ENCODE measurements at places on chromosomes 12 and 14.

DNA sequence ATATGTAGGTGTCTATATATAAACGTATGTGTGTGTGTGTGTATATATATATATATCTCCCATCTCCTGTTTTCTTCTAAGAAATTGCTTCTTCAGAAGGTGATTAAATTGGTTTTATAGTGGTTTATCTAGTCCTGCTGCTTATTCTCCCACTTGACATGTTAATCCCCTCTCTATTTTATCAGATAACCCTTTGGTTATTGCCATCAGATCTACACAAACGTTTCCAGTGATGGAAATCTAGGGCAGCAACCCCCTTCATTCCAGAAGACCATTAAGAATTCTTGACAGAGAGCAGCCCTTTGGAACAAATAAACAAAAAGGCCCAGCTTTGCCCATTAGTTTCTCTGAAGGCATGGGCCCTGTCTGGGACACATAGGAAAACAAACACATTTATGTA, 34.2 kb upstream of the YARS2 start:
- no peak for DNase-seq

GRCh38 chr14:96581026-96581425, 78.8 kb downstream of the PAPOLA start:
- DNase-seq, result no peak

DNA sequence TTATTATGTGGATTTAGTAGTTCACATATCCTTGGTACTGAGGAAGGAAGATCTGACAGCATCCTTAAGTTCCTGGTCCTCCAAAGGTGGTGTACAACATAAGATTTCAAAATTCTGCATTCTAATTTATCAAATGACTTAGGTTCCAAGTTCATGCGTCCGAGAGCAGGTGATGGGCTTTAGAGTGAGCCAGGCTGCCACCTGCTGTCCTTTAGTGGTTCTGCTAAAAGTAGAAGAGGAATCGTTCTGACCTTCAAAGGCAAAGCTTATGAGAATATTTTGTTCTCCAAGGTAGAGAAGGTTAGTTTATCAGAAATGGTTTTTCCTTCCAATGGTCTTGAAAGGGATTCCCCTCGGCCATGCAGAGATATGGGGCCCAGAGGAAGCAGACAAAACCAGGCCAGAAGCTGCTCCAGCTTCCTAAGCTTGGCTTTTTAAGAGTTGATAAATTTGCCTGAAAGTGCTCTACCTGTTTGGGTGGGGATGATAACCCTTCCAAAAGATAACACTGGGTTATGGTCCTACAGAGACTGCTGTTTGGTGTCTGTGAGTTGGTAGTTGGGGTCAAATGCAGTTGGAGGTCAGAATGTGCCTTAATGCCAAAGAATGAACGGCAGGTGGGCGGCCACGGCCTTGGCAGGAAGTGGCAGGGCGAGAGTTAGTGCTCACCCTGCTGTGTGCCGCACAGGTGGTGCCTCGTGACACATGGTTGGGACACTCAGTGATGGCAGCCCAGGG, 29.1 kb upstream of the LRTM2 start:
- DNase-seq, result peak; percentile 67

DNA sequence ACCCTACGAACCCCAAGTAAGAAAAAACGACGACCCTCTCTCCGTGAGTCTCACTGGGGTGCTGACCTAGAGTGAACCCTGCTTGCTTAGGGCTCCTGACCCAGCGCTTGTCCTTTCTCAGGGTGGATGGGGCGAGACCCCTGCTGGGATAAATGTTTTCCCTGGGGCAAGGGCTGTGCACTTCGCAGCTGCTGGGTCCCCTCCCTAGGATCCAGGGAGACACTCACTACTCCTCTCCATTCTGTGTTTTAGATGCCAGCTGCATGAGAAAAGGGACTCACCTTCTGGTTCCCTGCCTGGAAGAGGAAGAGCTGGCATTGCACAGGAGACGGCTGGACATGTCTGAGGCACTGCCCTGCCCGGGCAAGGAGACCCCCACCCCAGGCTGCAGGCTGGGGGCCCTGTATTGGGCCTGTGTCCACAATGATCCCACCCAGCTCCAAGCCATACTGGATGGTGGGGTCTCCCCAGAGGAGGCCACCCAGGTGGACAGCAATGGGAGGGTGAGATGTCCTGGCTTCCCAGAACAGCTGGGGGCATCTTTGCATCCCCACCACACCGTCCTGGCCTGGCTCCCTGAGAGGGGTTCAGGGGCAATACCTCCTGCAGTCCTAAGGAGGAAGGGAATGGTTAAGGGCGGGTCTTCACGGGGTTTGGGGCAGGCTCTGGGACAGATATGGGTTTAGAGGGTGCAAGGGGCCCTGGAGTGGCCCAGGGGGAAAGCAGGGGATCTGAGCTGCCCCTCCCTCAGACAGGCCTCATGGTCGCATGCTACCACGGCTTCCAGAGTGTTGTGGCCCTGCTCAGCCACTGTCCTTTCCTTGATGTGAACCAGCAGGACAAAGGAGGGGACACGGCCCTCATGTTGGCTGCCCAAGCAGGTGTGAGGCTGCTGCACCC, 663 bp downstream of the ANKRD33 start:
- no peak for DNase-seq

DNA sequence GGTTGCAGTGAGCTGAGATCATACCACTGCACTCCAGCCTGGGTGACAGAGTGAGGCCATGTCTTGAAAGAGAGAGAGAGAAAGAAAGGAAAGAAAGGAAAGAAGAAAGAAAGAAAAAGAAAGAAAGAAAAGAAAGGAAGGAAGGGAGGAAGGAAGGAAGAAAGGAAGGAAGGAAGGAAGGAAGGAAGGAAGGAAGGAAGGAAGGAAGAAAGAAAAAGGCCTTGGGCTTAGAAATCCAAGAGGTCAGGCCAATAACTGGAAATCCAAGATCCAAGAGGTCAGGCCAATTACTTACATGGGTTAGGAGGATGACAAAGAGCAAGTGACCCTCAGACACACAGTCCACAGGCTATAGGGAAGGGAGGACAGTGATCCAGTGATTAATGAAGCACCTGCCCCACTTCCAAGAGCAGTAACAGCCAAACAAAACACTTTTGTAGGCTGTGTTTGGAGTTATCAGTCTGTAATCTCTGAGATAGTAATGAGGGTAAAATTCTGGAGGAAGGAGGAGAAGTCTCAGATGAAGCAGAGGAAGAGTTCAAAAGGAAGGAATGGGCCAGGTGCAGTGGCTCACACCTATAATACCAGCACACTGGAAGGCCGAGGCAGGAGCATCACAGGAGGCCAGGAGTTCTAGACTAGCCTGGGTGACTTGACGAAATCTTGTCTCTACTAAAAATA, 32.2 kb upstream of the SPTLC2 start:
- no peak for DNase-seq

DNA sequence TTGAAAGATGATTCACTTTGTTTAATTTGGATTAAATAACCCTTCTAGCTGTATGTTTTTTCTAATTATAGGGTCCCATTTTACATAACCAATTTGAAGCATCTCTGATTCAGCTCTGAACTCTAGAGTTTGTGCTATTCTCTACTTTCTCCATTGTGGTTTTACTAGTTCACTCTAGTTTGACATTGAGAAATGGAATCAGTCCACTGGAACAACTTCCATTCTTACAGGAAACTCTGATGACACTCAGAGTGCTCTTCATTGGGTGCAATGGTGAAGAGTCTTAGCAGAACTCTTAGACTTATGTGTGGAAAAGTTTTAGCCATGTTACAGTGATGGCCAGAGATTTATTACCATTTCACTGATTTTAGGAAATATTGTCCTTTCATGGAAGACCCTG, 140.7 kb downstream of the DYRK2 start:
- DNase-seq, result no peak

GRCh38 chr12:93237235-93237915, 140.3 kb upstream of the NUDT4 start:
- DNase-seq, result no peak

DNA sequence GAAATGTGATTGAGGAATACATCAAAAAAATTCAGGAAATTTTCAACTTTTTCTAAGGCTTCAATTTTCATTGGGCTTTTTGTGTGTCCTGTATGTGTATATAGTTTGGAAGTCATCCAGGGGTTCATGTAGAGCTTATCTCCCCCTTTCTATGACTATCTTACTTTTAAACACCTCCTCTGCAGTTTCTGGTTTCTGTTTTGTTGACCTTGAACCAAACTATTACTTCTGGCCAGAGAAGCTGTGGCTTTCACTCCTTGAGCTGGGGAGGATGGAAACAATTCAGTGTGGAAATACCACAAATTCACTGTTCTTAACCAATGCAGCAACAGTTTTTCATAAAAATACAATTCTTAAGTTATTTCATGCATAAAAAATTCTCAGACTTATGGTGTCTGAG, 613.2 kb upstream of the SEL1L start:
- no peak for DNase-seq

GRCh38 chr12:65567820-65568219, 256.5 kb upstream of the HMGA2 start:
- no peak for DNase-seq

- DNase-seq, result no peak
Observed at GRCh38 chr12:117042862-117043261, 56.4 kb downstream of the TESC start.

- no peak for DNase-seq
Observed at GRCh38 chr12:56872366-56872765, 61.8 kb downstream of the SDR9C7 start.

DNA sequence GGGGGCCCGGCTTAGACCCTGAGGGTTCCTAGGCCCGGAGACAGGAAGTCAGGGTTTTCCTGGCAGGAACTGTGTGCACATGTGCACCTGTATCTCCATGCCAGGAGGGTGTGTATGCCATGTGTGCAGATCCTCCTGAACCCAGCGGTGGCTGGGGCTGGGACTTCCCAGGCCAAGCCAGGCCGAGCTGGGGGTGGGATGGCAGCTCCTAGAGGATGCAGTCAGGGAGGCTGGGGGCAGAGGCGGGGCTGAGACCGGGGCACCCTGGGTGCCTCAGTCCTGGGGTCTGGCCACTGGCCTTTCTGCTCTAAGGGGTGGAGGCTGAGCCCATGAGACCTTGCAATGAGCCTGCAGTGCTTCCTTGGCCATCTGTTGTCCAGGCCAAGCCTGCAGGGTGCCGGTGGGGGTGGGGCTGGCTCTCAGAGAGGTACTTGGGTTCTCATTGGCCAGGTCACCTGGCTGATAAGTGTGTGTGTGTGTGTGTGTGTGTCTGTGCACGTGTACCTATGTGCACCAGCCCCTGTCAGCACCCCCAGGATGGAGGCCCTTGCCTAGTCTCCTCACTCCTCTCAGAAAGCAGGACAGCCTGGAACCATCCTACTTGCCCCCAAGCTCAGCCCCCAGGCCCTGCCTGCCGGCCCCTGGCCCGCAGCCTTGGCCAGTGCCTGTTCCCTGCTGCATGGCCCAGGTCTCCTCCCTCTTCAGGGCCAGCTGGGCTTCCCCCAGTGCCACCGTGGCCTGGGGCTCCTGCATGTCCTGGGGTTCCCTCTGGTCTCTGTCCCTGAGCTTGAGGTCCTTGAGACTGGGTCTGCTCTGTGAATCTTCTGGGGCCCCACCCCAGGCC, 10.6 kb upstream of the TNFAIP2 start:
- DNase-seq, result no peak

Measured in activated CD4-positive, alpha-beta T cell treated with anti-CD3 and anti-CD28 coated beads, Interleukin-2, Interleukin-6, amounts not matched to agents 100 ng/mL and 50 ng/mL, durations not matched to agents 16 hours and 8 hours (primary cell).